ENCODE measurements at places on chromosomes 7 and 10.
A peak's percentile ranks its signal among the peaks of the same experiment; 100 is the strongest.

DNA sequence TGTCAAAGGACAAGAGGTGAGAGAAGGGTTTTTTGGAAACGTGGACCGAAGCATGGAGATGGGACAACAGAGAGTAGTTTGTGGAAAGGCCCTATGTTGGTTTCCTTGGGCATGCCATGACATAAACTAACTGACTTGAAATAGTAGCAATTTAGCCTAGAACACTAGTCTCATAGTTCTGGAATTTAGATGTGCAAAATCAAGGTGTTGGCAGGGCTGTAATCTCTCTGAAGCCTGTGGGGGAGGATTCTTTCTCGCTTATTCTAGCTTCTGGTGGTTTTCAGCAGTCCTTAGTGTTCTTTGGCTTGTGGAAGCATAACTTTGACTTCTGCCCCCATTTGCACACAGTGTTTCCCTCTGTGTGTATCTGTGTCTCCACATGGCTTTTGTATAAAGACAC lies 283.4 kb downstream of the GFRA1 start:
- DNase-seq: no peak

- no peak for DNase-seq
Observed at GRCh38 chr10:104308439-104308903, 29.8 kb downstream of the ITPRIP start.

DNA sequence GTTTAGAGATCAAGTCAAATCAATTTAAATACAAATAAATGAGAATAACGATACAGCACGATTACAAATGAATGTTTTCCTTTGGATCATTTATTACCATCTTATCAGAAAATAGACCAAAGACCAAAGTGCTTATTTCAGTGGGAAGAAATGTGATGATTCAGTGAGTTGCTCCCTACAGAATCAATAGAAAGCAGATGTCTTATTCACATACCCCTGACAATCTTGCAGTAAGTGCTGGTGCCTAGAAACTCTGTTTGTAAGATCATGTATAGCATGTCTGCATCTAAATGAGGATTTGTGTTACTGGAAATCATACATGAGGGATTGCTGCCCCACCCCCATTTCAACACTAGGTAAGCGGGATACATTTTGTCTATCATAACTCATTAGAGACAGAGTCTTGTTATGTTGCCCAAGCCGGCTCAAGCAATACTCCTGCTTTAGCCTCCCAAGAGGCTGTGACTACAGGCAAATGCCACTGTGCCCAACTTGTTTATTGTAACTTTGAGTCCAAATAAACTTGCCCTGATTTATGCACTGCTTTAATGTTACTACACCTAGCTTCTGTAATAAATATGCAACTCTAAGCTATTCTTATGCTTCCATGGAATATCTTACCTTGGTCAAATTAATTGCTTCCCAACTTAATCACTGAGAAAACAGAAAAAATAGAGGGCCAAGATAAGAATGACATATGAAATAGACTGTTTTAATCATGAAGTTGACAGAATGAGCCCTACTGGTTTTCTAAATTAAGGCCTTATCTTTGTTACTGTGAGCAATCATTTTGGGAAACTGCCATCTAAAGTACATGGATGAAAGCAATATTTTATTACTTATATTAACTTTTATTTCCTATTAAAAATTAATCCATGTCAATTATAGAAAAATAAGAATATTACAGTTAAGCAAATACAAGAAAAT lies 82.5 kb downstream of the AHR start:
- no peak for DNase-seq

GRCh38 chr10:14588084-14588937 lies 186.4 kb downstream of the FAM107B start:
- DNase-seq: no peak

- DNase-seq: no peak
Observed at GRCh38 chr7:108188724-108189123, 58.6 kb upstream of the LAMB4 start.

GRCh38 chr10:60286559-60286958 lies 103.1 kb downstream of the ANK3 start:
- no peak for DNase-seq

DNA sequence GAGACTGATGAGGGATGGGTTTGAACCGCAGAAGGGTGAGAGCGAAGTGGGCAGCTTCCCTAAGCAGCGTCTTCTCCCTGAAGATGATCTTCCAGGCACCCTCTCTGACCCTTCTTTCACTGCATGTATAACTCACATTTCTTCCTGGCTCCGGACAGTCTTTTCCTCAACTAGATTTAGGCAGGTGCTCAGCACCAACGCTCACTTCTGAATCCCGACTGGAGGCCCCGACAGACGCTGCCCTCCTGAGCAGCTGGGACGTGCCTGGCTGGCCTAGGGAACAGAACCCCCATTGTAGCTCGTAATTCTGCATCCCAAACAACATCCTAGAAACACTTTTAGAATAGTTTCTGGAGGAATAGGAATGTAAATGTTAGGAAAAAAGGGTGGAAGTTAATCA lies 206.6 kb downstream of the DIP2C start:
- DNase-seq: no peak

- DNase-seq: peak; percentile 45
Observed at GRCh38 chr7:150378115-150378852, 846 bp upstream of the ZNF775 start.

- DNase-seq: no peak
Observed at GRCh38 chr10:97063271-97063982, 122.3 kb downstream of the SLIT1 start.

- no peak for DNase-seq
Observed at GRCh38 chr7:110943701-110944345, 147.1 kb upstream of the LRRN3 start.

DNA sequence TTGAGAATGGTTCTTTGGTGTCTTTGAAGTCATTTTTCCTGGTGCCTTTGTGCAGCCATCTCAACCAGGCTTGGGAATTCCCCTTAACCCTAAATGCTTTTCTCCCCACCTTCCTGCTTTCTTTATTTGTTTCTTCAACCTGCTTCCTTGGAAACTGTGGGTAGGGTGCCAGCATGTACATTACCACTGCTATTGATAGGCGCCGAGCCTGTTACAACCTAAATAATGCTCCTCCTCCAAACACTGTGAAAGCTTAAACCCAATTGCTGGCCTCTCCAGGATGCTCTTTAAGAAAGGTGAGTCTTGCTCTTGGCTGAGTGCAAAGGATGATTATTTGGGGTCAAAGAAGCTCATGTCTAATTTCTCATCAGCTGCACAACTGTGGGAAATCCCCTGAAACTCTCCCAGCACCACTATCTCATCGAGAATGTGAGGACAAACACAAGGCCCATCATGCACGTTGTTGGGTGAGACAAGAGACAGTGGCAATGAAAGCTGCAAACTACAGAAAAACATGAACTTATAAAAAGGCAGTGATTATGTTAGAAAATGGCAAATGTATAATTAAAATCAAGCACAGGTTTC lies 285.5 kb upstream of the IGFBP3 start:
- no peak for DNase-seq

GRCh38 chr7:49866076-49866735 lies 92.8 kb downstream of the VWC2 start:
- no peak for DNase-seq

GRCh38 chr7:2076649-2077064 lies 156.1 kb downstream of the MAD1L1 start:
- DNase-seq: no peak

- DNase-seq: no peak
Observed at GRCh38 chr10:60441515-60441914, 51.8 kb upstream of the ANK3 start.

DNA sequence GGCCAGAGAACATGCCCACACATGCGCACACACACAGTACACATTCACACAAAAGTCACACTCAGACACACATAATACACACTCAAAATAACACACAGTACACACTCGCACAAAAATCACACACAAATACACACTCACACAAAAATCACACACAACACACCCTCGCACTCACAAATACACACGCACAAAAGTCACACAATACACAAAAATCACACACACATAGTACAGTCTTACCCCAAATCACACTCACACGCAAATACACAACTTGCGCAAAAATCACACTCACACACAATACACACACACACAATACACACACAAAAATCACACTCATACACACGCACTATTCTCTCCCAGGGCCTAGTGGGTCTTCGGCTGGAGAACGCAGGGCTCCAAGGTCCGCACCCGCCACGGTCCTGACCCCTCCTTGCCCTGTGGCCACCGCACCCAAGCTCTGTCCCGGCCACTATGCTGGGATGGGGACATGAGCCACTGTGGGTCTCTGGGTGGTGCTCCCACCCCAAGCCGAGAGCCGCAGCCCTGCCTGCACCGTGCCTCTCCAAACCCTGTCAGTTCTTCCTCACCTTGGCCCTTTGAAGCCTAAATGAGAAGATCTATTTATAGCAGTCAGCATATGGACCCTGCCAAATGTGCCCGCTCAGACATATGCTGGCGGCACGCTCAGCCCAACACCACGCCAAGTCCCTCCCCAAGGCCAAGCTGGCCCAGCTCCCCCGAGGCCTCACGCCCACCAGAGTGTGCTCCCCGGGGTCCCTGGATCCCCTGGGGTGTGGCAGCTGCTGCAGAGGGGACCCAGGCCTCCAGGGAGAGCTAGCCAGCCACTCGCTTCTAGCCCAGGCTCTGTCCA lies 55.9 kb downstream of the ELFN1 start:
- DNase-seq: no peak

Measured in NCI-H2029 treated with DMSO at 0.1 percent for 48 hours (cell line).